ENCODE measurements at places on chromosomes 12 and 14.

- no peak overlapping the region for H3K4me3 ChIP-seq
- DNase-seq: no peak
- no peaks in the 10 kb centered on the region for H3K4me1 ChIP-seq
- H3K36me3 ChIP-seq: no peaks in the 10 kb centered on the region
- H3K27ac ChIP-seq: no peak overlapping the region
- no peaks in the 10 kb centered on the region for H3K27me3 ChIP-seq
These were observed 834.9 kb downstream of the BCL11B start for GRCh38 chr14:98437113-98437512.

DNA sequence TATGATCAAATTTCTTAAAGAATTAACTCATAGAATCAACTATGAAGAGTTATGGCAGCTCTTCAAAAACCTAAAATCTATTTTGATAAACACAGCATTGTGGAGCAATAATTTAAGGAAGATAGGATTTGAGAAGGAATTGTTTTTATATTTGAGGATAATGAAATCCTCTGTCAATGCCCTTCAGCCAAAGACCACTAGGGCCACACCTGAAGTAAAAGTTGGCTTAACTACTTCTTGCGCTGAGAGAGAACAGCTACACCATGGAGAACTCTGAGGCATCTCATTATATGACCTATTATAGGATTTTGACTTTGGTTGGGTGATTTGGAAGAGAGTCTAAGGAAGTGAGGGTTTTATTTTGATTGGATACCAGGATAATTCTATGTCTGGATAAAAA, 237.2 kb downstream of the TMTC2 start:
- H3K27me3 ChIP-seq: no peaks in the 10 kb centered on the region
- no peaks in the 10 kb centered on the region for H3K4me1 ChIP-seq
- no peak overlapping the region for H3K27ac ChIP-seq
- no peak overlapping the region for H3K4me3 ChIP-seq
- H3K36me3 ChIP-seq: no peaks in the 10 kb centered on the region
- no peak for DNase-seq

DNA sequence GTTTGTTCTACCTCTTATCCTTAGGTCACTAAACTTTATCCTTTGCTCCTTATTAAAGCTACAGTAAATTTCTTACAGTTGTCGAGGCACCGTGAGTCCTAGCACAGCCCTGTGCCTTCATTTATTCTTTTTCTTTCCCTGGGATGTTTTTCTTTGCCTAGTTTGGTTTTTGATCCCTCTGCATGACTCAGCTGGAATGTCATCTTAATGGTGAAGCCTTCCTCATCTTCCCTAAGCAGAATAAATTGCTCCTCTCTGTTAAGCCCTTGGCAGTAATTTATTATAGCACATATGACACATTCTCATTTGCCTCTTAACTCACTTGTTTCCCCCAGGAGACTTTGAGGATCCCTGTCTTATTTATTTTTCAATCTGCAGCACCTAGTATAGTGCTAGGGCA, 16.6 kb downstream of the ACTR10 start:
- H3K4me1 ChIP-seq: no peaks in the 10 kb centered on the region
- no peaks in the 10 kb centered on the region for H3K36me3 ChIP-seq
- DNase-seq: no peak
- H3K4me3 ChIP-seq: no peak overlapping the region

- no peaks in the 10 kb centered on the region for H3K27me3 ChIP-seq
- H3K36me3 ChIP-seq: no peaks in the 10 kb centered on the region
- no peak for DNase-seq
- H3K27ac ChIP-seq: no peak overlapping the region
These were observed 41.9 kb downstream of the HCAR2 start for GRCh38 chr12:122661246-122661645.

GRCh38 chr12:107025671-107026070, 38.7 kb upstream of the MTERF2 start:
- H3K27ac ChIP-seq: no peak overlapping the region
- DNase-seq: no peak
- no peaks in the 10 kb centered on the region for H3K36me3 ChIP-seq
- peaks cover 24% of the 10 kb centered on the region for H3K4me1 ChIP-seq

- no peaks in the 10 kb centered on the region for H3K36me3 ChIP-seq
- H3K27ac ChIP-seq: no peak overlapping the region
- H3K27me3 ChIP-seq: no peaks in the 10 kb centered on the region
- no peak for DNase-seq
- H3K4me3 ChIP-seq: no peak overlapping the region
These were observed 11.3 kb upstream of the DACT1 start for GRCh38 chr14:58626431-58626831.

DNA sequence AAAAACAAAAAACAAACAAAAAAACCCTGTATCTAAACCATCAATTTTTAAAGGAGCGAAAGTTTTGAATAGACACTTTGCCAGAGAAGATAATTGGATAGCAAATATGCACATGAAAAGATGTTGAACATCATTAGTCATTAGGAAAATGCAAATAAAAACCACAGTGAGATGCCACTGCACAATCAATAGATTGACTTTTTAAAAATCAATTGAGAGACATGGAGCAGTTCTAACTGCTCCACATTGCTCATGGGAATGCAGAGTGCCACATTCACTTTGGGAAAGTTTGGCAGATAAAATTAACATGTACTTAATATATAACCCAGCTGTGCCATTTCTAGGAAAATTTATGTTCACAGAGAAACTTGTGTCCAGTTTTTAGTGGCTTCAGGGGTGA, 12.7 kb downstream of the EIF2S1 start:
- H3K27ac ChIP-seq: no peak overlapping the region
- no peaks in the 10 kb centered on the region for H3K36me3 ChIP-seq
- no peak for DNase-seq
- no peaks in the 10 kb centered on the region for H3K27me3 ChIP-seq
- H3K4me1 ChIP-seq: no peaks in the 10 kb centered on the region

- H3K27me3 ChIP-seq: no peaks in the 10 kb centered on the region
- H3K27ac ChIP-seq: no peak overlapping the region
- no peak for DNase-seq
- no peak overlapping the region for H3K4me3 ChIP-seq
- no peaks in the 10 kb centered on the region for H3K36me3 ChIP-seq
These were observed 94.3 kb downstream of the RIN3 start for GRCh38 chr14:92607702-92608429.

DNA sequence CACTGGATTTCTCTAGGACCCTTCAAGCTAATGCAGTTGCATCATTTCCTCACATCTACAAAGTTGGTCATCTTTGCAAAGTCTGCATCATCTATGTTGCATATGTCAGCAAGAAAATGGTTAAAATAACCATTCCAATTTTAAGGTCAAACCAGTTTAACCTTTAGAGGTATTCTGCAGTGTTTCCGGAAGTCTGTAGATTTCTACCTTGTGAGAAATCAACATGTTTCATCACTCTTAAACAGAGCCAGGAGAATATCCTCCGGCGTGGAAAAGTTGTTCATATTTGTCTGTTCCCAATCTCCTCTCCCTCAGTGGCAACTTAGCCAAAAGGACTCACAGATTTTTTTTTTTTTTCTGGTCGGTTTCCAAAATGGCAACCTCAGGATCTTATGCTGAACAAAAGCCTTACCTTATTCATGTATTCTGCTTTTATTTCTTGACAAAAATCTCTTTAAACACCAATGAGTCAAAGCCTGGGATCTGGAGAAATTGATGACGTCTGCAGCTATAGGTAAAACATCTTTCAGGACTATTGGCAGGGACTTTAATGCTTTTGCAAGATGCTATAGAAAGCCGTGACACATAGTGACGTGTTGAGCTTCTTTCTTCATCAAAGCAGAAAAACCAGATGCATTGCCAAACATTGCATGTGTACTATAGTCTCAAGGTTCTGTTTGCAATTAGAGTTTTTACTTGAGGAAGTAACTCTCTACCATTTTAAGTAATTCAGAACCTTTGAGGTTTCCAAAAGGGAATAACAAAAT, 16.0 kb upstream of the CDK17 start:
- H3K4me3 ChIP-seq: no peak overlapping the region
- DNase-seq: no peak
- no peaks in the 10 kb centered on the region for H3K4me1 ChIP-seq
- H3K27me3 ChIP-seq: no peaks in the 10 kb centered on the region

DNA sequence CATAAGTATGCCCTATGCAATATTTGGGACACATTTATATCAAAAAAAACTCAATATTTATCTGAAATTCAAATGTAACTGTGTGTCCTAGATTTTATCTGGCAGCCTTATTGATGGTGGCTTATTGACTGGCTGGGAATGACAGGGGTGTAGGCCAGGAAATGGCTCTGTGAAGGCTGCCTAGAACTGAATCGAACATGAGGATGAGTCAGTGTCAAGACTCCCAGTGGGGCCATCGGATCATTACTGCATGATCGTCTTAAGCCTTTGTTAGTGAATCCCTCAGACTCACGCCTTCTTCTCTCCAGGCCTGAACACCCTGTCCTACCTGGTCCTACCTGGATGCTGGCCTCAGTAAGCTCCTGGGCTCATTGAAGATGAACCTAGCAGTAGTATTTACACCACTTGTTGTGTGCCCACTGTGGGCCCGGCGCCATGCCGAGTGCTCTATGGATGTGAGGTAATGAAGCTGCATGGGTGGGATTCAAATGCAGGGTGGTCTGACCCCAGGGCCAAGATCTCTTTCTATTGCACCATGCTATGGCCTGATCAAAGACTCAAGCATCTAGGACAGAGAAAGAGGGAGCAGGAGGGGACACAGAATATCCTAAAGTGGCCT, 21.0 kb upstream of the FAIM2 start:
- H3K36me3 ChIP-seq: no peaks in the 10 kb centered on the region
- H3K27ac ChIP-seq: no peak overlapping the region
- H3K27me3 ChIP-seq: no peaks in the 10 kb centered on the region
- no peak overlapping the region for H3K4me3 ChIP-seq
- no peak for DNase-seq
- H3K4me1 ChIP-seq: peaks cover 25% of the 10 kb centered on the region

GRCh38 chr12:103820361-103820760, 20.7 kb downstream of the NT5DC3 start:
- no peaks in the 10 kb centered on the region for H3K36me3 ChIP-seq
- DNase-seq: no peak
- H3K27ac ChIP-seq: no peak overlapping the region
- no peaks in the 10 kb centered on the region for H3K27me3 ChIP-seq

DNA sequence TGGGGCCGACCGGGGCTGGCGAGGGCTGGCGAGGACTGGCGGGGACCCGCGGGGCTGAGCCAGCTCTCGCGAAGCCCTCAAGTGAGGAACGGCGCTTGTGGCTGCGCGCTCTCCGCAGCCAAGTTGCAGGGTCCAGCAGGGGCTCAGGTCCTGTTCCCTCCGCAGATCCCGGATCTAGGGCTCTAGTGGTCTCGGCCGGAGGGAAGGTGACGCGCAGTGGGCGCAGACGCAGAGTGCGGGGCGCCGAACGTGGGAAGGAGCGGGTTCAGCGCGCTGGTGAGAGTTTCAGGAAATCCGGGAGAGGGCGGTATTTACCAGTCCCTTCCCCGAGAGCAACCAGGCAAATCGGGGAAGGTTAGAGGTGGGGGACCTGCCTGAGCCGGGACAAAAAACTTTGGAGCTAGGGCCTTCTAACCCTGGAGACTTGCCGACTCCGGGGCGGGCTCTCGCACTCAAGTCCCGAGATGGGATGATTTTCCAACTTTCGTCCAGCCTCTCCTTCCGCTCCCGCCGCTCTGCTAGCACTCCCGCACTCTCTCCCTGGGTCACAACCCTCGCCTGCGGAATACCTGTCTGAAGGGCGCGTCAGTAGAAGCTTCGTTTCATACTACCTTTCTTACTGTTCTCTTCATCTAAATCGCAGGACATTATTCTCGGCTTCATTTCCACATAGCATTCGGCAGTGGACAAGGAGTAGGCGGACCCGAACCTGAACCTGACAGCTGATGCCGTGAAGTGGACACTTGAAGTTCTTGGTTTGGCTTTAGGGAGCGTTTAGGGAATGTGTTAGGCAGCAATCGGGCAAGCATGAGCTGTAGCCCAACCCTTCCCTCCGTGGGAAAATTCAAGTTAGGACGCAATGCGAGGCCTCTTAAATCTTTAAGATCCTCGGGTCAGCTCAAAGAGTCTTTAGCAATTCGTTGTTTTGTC, 13.6 kb upstream of the PAX9 start:
- H3K27ac ChIP-seq: peak overlapping the region; percentile 35
- no peaks in the 10 kb centered on the region for H3K4me1 ChIP-seq
- H3K4me3 ChIP-seq: peak overlapping the region; percentile 49
- peak; percentile 72 for DNase-seq

DNA sequence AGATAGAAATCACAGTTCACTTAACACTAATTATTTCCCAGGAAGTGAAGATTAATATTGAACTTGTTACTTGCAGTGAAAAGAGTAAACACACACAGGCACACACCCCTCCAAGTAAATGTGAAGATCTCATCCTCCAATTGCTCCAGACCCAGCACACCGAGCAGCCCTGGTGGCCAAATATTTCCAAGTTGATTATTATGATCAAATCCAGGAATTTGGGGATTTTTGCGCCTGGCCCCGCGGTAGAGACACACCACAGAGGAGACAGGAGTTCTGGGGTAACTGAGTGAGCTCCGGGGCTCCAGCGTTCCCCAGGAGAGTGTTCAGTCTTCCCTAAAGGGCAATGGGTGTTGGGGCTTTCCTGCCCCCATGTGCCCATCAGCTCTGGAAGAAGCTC, 431.5 kb downstream of the BCL11B start:
- no peak overlapping the region for H3K27ac ChIP-seq
- H3K36me3 ChIP-seq: no peaks in the 10 kb centered on the region
- H3K27me3 ChIP-seq: no peaks in the 10 kb centered on the region
- no peaks in the 10 kb centered on the region for H3K4me1 ChIP-seq

GRCh38 chr12:125111403-125111802, 46.2 kb downstream of the AACS start:
- no peak overlapping the region for H3K27ac ChIP-seq
- H3K36me3 ChIP-seq: no peaks in the 10 kb centered on the region
- no peaks in the 10 kb centered on the region for H3K4me1 ChIP-seq
- no peaks in the 10 kb centered on the region for H3K27me3 ChIP-seq
- no peak for DNase-seq

DNA sequence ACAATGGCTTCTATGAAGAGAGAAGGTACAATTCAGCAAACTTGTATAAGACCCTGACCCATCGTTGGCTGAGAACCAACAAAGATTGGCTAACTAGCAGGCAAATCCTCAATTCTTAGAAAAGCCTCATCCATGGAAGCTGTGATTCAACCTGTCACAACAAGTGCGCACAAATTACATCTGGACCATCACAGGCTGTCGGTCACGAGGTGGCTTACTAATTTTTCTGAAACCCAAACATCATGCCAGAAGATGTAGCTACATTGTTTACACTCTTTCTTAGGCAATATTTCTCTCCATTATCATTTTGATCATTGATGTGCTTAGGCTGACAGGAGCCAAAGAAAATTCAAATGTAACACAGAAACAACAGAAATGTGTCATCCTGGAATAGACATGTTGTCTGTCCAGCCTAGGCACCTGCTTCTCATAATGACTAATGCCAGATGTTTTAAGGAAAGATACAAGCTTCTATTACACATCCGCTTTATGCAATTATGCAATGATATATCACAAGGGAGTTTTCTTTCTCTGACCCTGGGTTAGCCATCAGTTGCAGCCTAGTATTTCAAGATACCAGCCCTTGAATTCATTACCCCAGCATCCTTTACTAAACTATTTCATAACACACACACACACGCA, 92.9 kb upstream of the DIO2 start:
- H3K27ac ChIP-seq: no peak overlapping the region
- no peak overlapping the region for H3K4me3 ChIP-seq

GRCh38 chr14:39302124-39302810, 68.6 kb downstream of the MIA2 start:
- DNase-seq: no peak
- H3K36me3 ChIP-seq: no peaks in the 10 kb centered on the region
- H3K4me3 ChIP-seq: no peak overlapping the region
- H3K27ac ChIP-seq: no peak overlapping the region

GRCh38 chr12:5554711-5555110, 122.8 kb downstream of the NTF3 start:
- no peak overlapping the region for H3K4me3 ChIP-seq
- no peaks in the 10 kb centered on the region for H3K27me3 ChIP-seq
- no peaks in the 10 kb centered on the region for H3K36me3 ChIP-seq
- no peak overlapping the region for H3K27ac ChIP-seq
- H3K4me1 ChIP-seq: no peaks in the 10 kb centered on the region
- no peak for DNase-seq

Data from testis (tissue), 5 donors.